Activated CD8-positive, alpha-beta memory T cell treated with anti-CD3 and anti-CD28 coated beads, Interleukin-2, amount 10 ng/mL, durations not matched to agents 7 days and 5 days (primary cell): ENCODE measurements at places on chromosomes 11 and 22. TPM values are rescaled to one million over a fixed set of nuclear protein-coding genes. Genes with fewer than 3 reads are reported as not detected.

Gene OVOL1
- total RNA-seq, result not detected

Gene IGSF22
- total RNA-seq, result 0.64 TPM

Gene UBQLNL
- total RNA-seq, result 0.19 TPM

Gene SLCO2B1
- not detected for total RNA-seq

Gene APOL4
- 22.6 TPM for total RNA-seq

GRCh38 chr22:46071451-46072109 is 78.7 kb upstream of the PPARA start:
- DNase-seq, result peak; percentile 49

DNA sequence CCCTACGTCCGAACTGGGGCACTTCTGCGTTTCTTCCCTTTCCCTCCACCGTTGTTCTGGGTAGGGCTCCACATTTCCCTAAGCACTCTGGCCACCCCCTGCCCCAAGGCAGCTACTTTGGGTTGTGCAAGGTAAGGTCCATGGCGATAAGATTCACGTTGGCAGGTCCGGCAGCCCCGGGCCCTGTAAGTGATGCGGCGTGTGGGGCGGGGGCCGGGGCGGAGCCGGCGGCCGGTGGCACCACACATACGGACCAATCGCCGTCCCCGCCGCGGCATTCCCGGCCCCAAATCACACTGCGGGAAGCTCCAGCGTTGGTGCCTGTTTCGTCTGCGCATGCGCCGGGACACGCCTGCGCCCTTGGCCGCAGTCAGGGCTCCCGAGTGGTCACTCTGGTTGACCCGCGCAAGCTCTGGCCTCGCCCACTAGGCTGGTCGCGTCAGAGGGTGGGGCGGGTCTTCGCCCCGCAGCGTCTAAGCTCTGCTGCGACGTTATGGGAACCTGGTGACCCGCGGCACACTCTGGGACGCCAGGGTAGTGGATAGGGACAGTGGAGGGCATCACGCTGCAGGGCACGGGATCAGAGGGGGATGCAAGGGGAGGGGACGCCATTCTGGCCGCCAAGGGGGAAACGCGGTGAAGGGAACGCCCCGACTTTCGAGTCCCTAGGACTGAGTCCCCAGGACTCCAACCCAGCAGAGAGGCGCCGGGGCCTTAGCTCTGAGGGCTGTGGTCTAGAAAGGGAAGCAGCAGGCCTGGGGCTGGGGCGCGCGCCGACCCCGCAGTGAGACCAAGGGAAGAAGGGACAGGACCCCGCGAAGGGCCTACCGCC is 1.6 kb downstream of the FADS1 start:
- DNase-seq, result peak; percentile 74

- DNase-seq, result no peak
Observed at GRCh38 chr11:57490456-57491248, 24.9 kb downstream of the SLC43A1 start.

GRCh38 chr22:45098056-45098455 is 65.7 kb upstream of the NUP50 start:
- no peak for DNase-seq

GRCh38 chr11:25734591-25735211 is 597.2 kb upstream of the ANO3 start:
- DNase-seq, result no peak

- DNase-seq, result no peak
Observed at GRCh38 chr22:22479999-22480532, 28.5 kb downstream of the ZNF280B start.

- no peak for DNase-seq
Observed at GRCh38 chr22:36562261-36562835, 33.4 kb upstream of the EIF3D start.

- DNase-seq, result no peak
Observed at GRCh38 chr11:86625981-86626380, 46.4 kb downstream of the ME3 start.

DNA sequence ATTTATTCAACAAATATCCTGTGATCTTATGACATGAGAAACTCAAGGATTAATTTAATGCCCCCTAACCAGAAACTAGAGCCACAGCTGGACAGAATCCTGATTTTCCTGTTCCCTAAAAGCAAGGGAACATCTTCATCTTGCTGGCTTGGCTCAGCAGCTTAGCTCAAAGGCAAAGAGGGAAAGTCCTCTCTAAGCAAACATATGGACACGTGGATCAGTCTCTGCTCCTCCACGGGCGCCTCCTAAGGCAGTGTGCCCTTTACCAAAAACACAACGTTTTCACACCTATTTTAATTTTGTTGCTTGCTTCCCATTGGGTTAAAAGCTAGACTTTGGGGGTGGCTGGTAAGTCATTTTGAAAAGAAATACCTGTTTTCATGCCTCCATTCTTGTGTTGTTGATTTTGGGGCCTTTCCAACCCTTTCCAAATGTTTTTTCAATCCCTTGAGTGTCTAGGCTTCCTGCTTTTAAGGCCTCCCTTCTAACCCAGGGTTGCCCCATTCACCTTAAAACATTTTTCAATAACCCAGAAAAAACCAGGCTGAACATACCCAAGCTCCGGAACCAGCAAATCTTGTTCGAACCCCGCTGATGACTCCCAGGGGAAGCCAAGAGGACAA is 15.5 kb downstream of the SLC1A2 start:
- no peak for DNase-seq
